LoVo (cell line): ENCODE measurements at places on chromosomes 4 and X.

GRCh38 chr4:53532521-53532920, 58.8 kb downstream of the LNX1 start:
- DNase-seq: no peak

GRCh38 chr4:86822136-86822535, 27.0 kb downstream of the SLC10A6 start:
- DNase-seq: no peak

- no peak for DNase-seq
Observed at GRCh38 chrX:38878641-38879340, 77.5 kb downstream of the MID1IP1 start.

DNA sequence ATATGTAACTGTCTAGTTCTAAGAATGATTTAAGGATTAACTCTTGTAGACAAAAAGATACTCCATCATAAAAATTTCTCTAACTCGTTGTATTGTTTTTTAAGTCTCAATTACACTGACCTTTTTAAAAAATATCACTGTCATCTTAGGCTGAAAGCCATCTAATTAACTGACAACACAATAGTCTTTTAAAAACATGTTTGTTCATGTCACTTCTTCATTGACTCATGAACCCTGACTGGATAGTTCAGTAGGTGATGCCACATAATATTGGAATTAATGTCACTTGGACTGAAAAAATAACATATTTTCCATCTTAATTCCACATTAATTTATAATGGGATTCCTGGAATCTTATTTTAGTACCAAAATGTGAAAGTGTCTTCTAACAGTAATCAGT, 179.3 kb downstream of the ADGRL3 start:
- DNase-seq: no peak

DNA sequence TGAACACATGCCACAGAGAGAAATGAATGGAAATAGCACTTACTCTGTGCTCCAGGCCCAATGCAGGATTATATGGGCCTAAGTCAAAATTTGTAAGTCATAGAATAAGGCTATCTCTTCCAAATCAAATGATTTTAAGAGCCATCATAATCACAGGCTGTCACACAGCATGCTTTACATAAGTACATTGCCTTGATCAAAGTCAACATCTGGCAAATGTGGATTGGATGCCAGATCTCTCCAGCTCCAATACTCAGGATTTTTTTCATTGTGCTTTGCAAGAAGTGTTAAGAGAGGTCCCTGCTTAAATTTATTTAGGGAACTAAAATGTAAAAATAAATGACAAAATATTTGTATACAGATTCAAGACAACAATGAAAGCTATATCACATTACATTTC, 299.9 kb downstream of the PRDM5 start:
- no peak for DNase-seq

- DNase-seq: no peak
Observed at GRCh38 chr4:116925900-116926457, 159.4 kb downstream of the TRAM1L1 start.

DNA sequence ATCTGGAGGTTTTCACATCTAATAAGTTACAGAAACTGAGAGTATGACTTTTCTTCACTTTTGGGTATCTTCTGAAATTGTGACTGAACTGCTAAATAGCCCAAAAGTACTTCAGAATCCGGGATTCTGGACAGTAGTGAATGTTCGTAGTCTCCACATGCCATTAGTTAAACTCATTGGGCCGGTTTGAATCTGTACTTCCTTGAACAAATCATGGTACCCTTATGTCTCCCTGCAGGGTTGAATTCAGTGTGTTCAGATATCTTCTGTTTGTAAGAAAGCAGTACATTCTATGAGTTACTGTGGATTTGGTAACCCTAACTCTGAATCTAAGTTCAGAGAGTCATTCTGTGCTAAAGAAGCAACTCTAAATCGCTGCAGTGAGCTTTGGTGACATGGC, 33.6 kb downstream of the FAM193A start:
- no peak for DNase-seq

GRCh38 chr4:123997776-123998449, 601.3 kb downstream of the SPRY1 start:
- no peak for DNase-seq

- no peak for DNase-seq
Observed at GRCh38 chr4:124931050-124931449, 218.5 kb upstream of the ANKRD50 start.

DNA sequence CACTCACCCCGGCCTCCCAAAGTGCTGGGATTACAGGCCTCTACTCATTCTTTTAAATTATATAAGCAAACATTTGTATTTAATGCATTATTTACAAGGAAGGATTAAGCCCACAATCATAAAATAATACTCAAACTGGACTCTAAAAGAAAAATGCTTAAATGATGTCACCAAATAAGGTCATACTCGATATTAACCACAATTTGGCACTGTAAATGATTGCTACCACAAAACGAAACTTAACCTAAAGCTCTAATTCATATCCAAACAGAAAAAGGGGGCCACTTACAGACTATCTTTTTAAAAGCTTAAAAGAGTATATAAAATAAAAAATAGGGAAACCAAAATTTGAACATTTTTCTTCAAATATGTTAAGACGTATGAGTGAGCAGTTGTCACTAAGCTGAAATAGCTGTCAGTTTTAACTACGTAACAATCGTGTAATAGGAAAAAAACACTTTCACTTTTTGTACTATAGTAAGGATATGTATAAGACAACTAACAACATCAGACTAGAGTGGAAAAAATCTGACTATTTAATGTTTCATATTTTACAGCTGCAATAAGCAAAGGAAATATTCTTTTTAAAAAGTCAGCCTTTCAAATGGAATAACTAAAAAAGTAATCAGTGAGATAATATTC, 108.2 kb upstream of the GPR34 start:
- no peak for DNase-seq

DNA sequence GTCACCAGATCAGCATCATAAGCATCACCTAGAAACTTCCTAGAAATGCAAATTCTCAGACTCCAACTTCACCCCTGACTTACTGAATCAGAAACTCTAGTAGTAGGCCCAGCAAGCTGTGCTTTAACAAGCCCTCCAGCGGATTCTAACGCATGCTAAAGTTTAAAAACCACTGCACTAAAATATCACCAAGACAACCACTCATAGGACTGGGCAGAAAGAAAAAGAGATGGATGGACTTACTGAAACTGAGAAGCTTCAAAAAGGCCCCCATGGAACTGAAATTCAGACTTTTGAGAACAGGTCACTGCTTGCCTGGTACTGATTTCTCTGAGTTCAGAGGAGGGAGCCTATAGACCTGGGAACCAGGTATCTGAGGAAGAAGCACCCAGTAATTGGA, 40.1 kb downstream of the FAM241A start:
- no peak for DNase-seq

DNA sequence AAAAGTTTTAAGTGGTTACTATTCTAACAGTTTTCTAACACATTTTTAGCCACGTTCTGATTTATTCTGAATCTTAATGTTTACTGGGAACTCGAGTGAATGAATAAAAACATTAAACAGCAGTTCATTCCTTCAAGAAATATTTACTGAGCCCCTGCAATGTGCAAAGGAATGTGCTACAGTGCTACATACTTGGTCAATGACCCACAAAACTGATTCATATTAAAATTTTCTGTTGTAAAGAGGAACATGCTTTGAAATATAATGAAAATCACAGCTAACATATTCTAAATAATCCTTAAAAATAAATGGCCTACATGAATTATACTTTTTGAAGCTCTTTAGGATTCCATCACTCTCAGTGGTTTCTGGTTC, 78.7 kb downstream of the ARAP2 start:
- DNase-seq: no peak

GRCh38 chr4:146998157-146998556, 52.5 kb upstream of the TTC29 start:
- no peak for DNase-seq

- no peak for DNase-seq
Observed at GRCh38 chr4:85381968-85382367, 93.0 kb upstream of the ARHGAP24 start.

DNA sequence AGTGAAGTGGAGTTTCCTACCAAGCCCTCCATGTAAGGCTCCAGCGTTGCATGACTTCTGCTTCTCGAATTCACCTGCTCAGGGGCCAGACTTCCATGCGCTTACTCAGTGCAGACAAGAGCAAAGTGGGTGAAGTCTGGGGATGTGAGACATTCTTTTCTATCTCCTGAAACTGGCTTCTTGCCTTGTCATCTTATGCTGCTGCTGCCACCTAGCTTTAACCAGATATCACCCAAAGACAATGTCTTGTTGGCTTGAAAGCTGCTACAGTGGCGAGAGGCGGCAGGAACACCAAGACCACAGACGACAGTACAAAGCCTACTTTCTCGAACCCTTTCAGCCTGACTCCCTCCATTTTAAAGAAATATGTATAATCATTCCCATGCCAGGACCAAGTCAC, 103.6 kb upstream of the ADGRG2 start:
- no peak for DNase-seq
